ENCODE measurements at places on chromosomes 5 and 9.
A peak's percentile ranks its signal among the peaks of the same experiment; 100 is the strongest.

- no peak for DNase-seq
Observed at GRCh38 chr9:20436476-20437195, 185.7 kb downstream of the MLLT3 start.

DNA sequence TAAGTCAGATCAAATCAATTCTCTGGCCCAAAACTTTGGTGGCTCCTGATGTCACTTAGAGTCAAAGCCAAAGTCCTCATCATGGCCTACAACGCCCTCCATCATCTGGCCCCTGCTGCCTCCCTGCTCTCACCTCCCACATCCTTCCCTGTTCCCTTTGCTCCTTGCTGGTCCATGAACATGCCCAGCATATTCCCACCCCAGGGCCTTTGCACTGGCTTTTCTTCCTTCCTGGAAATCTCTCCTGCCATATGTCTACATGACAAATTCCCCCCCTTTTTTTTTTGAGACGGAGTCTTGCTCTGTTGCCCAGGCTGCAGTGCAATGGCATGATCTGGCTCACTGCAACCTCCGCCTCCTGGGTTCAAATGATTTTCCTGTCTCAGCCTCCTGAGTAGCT lies 11.1 kb upstream of the PSD2 start:
- no peak for DNase-seq

GRCh38 chr5:161547406-161547737 lies 847 bp upstream of the GABRB2 start:
- no peak for DNase-seq

DNA sequence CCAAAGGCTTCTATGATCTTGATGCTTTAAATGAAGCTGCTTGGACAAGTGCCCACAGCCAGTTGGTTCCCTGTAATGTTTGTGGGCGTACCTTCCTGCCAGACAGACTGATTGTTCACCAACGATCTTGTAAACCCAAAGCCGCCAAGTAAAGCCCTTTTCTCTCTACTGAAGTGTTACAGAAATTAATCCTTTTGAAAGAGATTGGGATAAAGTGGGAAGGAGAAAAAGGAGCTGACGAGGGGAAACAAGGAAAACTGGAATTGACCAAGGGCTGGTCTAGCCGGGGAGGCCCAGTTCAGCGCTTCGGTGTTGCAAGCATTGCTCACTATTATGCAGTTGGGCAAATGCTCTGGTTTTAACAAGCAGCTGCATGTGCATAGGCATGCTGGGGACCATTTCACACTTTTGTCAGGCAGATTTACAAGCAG lies 53.2 kb downstream of the ZNF474 start:
- DNase-seq: no peak

DNA sequence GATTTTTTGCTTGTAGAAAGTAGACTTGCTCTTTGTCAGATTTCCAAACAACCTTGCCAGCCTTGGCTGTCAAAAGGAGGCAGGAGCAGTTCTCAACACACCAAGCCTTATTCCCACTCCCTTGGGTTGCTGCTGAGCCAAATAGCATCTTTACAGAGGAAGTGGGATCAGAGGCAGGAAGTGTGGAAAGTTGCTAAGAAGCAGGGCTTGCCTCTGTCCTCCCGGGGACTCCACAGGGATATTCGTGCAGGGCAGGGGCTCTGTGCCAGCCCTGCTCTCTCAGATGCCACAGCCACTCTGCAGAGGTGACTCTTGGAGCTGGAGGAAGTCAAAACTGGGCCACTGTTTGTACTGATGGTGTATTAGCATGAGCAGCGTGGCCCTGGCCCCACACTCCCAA lies 24.3 kb downstream of the PTPDC1 start:
- DNase-seq: no peak

GRCh38 chr9:79689576-79689975 lies 117.8 kb downstream of the TLE4 start:
- DNase-seq: no peak

DNA sequence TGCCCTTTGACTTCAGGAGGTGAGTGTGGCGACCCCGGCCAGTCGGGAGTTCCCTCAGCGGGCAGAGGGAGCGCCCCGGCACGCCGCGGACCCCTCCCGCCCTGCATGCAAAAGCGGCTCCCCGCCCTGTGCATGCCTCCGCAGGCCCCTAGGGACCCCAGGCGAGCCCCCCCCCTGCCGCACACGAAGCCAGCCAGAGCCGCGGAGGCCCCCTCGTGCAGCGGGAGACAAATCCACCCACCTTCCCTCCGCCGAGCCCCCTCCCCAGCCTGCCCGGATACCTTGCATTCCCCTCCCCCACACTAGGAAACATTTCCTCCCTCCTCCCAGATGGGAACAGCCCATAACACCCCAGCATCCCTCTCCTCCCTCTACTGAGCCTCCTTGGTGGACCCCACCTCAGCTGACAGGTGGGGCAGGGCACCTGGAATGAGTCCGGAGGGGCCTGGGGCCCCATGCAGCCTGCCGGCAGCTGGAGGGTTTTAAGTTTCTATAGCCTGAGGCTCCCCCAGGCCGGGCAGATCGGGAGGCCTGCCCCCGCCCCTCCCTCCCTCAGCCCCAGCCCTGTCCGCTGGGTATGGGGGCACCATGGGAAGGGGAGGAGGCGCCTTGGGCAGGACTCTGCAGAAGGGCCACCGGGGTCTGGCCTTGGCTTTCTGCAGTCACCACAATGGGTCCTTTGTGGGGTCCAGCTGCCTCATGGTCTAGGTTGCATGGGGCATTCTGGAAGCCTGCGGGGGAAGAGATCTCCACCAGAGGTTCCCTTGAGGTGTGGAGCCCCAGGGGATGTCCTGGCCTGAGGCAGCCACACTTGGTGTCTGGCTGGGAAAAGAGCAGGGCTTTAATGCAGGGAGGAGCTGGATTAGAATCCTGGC lies 601 bp downstream of the ERGIC1 start:
- DNase-seq: peak; percentile 38

GRCh38 chr9:737400-738120 lies 103.9 kb upstream of the DMRT1 start:
- DNase-seq: no peak

DNA sequence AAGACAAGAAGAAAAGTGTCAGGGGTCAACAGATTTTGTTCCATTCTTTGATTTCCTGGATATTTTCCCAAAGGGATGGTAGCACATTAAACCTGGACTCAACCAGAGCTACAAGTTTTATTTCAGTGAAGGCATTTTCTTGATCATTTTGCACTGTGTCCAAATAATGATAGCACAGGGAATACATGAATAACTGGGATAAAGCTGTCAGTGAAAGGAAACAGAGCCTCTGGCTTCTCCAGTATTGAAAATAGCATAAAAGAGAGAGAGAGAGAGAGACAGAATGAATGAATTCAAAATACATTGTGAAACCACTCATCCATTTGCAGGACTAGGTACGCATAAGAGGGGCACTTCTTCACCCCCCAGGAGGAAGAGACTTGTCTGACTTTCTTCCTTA lies 43.0 kb downstream of the SEMA5A start:
- no peak for DNase-seq

GRCh38 chr5:123819386-123819785 lies 307.4 kb downstream of the CSNK1G3 start:
- no peak for DNase-seq

GRCh38 chr5:78984439-78985115 lies 533 bp downstream of the ARSB start:
- peak; percentile 88 for DNase-seq

DNA sequence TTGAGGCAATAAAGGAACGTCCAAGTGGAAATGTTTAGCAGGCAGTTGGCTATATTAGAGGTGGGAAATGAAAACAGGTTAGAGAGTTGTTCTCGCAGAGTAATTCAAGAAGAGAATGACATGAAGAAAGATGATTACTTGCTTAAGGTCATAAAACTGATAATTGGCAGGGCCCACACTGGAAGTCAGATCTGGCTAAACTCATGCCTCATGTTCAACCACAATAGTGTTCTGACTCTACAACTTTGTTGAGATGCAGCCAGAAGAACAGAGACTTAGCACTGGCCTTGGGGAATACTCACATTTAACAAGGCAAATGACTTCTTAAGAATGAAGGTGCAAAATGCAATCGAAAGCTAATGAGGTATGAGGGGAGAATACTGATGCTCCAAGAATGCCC lies 27.2 kb upstream of the TNFSF8 start:
- DNase-seq: no peak

DNA sequence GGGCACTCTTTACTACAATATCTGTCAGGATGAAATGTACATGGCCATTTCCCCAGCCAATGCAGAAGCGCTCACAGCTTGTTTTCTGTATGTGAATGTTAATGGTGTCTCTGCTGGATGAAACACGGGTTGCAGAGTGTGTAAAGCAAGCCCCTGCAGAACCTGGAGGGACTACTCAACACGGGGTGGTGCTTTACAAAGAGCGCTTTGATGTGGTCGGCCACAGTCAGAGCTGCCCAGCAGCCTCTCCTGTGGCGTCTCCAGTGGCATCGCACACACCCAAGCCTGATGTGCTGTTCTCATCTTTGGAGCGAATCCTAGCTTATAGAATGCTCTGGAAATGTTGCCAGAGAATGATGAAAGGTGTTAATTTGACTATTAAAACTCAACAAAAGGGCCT lies 162.7 kb upstream of the NFIL3 start:
- DNase-seq: no peak

GRCh38 chr5:4738298-4738697 lies 401.8 kb upstream of the ADAMTS16 start:
- no peak for DNase-seq

GRCh38 chr5:57642066-57642465 lies 159.5 kb upstream of the ACTBL2 start:
- DNase-seq: no peak

DNA sequence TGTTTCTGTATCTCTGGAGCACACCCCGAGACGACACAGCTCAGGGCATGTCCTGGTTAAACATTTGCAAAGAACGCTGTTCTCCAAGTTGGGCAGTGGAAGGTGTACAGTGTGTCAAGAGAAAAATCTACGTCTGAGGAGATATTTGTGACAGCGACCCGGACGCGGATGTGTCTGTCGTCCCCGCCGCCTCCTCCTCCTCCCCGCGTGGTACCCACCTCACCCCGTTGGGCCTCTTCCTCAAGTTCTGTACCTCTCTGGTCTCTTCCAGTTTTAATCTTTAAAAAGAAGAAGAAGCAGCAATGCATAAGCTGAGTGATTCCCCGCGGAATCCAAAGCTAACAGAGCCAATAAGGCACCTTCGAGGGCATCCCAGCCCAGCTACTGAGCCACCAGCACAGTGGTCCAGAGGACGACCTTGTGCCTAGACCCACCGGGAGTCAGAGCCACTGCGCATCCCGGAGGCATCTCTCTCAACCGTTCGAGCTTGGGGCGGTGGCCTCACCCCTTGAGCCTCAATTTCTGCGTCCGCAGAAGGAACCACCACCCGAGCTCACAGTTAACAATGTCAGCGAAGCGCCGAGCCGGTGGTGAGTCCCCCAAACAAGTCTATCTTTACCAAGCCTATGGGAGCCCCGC lies 467 bp downstream of the C9orf78 start:
- peak; percentile 35 for DNase-seq

DNA sequence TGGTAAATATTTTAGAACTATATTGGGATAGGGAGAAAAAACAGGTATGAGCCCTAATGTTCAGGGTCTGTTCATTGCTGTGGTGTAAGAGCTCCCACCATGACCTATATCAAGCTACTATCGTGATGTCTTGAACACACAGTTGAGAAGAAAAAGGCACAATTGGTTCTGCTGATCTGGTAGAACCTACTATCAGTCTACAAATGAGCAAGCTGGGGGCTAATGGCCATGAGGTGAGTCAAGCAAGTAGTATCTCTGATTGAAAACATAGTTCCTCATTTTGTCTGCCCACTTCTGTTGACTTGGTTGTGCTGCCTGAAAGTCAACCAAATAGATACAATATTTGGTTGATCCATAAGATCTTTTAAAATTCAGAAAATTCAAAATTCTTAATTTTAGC lies 1026.3 kb downstream of the CDH12 start:
- no peak for DNase-seq

DNA sequence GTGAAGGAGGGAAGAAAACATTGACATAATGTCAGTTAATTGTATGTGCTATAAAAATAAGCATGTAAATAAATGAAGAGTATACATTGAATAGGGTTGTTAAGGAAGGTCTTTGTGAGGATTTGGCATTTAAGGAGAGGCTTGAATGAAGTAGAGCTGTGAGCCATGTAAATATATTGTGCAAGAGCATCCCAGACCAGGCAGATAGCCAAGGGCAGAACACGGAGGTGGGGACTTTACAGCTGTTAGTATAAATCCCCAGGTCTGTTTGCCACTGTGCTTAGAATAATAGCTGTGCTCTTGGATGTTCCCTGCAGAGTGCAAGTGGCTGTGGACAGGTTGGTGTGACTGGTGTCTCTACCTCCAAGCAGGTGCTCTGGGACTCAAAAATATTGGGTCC lies 211.7 kb downstream of the LRRC70 start:
- no peak for DNase-seq
